Ureter (tissue), 1 donor: ENCODE measurements at places on chromosomes 6 and 20.

DNA sequence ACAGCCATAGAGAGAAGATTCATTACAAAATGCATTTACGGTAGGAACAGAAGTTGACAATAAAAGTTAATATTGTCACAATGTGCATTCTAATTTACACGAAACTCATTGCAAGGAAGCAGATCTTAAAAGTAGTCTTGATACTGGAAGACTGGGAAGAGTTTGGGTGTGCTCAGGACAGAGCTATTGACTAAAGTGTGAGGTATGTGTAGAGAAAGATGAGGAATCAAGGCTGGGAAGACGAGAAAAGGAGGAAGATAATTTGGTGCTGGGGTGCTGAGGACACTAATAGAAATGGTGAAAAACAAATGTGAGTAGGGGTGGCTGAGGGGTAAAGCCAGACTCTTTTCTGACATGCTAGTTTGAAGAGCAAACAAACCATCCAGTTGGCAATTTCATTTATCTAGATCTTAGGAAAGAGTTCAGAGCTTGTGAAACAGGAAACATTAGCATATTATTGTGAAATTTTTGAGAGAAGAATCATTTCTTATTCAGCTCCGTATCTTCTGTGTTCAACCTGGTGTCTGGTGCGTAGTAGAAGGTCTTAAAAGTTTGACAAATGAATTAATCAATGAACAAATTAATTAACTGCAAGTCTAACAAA, 72.7 kb downstream of the ELOVL4 start:
- DNase-seq: no peak

- DNase-seq: no peak
Observed at GRCh38 chr20:47676219-47676721, 109.0 kb downstream of the SULF2 start.

DNA sequence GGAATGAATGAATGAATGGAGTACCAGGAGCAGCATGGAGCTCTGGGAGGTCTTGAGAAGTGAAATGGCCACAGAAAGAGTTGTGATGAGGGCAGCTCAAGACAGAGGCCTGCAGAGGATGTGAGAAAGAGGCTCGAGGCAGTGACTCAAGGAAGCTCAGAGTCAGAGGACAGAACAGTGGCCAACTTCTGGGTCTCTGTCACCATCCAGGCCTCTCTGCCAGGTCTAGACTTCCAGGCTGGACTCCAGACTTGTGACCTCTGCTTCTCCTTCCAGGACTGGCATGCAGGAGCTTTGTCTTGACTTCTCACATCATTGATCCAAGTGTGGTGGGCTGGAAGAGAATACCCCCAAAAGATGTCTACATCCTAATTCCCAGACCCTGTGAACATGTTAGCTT, 119.8 kb downstream of the TOX2 start:
- peak; percentile 12 for DNase-seq

DNA sequence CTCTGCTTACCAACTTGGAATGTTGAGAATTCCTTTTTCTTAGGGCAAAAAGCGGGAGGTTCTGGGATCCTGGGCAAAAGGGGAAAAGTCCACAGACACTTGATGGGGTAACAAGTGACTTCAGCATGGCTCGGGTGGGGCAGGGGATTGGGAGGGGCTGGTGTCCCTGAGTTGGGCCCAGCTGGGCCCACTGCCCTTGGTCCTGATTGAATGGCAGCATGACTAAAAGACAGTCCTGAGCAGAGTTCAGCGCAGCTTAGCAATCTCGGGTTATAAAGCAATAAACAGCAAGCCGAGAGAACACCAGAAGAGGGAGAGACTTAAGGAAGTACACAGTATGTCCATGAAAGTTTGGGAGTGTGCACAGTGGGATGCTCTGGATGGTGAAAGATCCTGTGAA, 5.6 kb downstream of the PPP2R5D start:
- DNase-seq: no peak

DNA sequence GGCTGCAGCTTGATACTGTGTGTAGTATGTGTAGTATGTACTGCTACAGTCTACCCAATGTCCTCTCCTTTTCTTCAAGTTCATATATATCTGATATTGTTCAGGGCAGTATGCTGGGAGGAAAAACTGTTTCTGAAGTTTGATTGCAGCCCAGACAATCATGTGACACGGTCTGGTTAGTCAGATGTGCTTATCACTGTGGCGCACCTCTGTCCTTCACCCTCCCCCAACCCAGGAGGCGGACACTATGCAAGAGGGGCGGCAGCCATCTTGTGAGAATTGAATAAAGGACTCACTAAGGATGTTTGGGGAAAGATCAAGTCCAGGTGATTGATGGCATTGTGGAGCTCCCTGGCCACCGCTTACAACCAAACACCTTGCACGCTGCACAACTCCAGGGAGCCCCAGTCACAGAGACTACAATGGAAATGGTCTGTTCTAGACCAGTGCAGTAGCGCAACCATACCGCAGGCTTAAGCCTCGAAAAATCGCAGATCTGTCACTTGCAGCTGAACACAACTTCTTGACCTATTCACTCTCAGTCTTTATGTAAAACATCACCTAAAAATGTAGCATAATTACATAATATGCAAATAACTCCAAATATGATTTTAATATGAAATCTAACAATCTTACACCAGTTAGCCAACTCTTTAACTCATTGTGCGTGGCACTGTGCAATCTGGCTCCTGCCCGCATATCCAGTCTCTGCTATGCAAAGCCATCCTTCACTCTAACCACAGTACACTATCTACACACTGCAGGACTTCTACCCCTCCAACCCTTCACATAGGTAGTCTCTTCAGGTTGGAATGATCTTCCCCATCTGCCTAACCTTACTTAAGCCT, 79.3 kb downstream of the VGLL2 start:
- no peak for DNase-seq

DNA sequence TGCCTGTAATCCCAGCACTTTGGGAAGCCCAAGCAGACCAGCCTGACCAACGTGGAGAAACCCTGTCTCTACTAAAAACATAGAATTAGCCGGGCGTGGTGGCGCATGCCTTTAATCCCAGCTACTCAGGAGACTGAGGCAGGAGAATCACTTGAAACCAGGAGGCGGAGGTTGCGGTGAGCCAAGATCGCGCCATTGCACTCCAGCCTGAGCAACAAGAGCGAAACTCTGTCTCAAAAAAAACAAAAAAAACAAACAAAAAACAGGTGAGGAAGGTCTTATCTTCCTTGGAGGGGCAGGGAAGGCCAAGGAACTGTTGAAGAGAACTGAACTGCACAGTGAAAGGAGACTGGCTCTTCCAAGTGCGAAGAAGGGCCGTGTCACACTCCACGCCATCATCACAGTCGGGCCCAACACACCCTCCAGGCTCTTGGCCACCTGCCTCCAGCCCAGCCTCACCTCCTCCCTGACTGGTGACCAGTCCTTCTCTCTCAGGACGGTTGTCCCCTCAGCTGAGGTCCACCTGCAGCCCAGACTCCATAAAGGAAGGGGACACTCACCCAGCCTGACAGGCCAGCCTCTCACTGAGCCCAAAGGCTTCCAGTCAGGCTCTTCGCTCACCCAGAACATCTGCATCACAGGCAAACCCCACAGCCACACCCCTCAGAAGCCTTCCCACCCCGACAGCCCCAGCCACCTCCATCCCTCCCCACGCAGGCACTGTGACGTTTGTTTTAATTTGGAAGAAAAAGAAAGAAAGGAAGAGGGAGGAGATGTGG, 4.1 kb downstream of the ZC3H12D start:
- no peak for DNase-seq

- no peak for DNase-seq
Observed at GRCh38 chr6:49980898-49981297, 11.5 kb upstream of the DEFB113 start.

- no peak for DNase-seq
Observed at GRCh38 chr6:130158056-130158455, 64.7 kb downstream of the SAMD3 start.

- no peak for DNase-seq
Observed at GRCh38 chr20:7629880-7630279, 310.4 kb downstream of the HAO1 start.

- no peak for DNase-seq
Observed at GRCh38 chr6:158763434-158764182, 55.6 kb downstream of the EZR start.

GRCh38 chr6:129603741-129604140, 106.2 kb downstream of the ARHGAP18 start:
- DNase-seq: no peak

DNA sequence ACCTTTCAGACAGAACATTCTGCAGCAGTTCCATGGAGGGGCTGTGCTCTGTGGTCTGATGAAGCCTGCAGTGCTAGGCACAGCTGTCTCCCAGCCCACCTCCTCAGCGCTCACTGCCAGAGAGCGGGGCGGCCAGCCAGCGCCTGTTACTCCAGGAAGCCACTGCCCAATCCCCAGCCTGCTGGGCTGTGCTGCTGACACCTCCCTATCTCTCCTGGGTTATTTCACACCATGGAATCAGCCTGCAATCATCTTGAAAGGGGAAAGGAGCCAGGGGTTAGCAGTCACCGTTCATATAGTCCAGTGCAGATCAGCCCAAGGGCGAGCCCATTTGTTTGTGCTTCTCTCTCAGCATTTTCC, 46.3 kb upstream of the NHSL1 start:
- DNase-seq: no peak

- DNase-seq: no peak
Observed at GRCh38 chr20:48191200-48191599, 405.9 kb upstream of the SULF2 start.

GRCh38 chr20:55386686-55387085, 618.6 kb downstream of the CBLN4 start:
- DNase-seq: no peak

GRCh38 chr6:44649365-44650025, 262.0 kb downstream of the CDC5L start:
- DNase-seq: no peak
